ENCODE measurements at places on chromosomes 4 and X.

GRCh38 chr4:152910521-152910920, 25.6 kb upstream of the FHDC1 start:
- DNase-seq: no peak

DNA sequence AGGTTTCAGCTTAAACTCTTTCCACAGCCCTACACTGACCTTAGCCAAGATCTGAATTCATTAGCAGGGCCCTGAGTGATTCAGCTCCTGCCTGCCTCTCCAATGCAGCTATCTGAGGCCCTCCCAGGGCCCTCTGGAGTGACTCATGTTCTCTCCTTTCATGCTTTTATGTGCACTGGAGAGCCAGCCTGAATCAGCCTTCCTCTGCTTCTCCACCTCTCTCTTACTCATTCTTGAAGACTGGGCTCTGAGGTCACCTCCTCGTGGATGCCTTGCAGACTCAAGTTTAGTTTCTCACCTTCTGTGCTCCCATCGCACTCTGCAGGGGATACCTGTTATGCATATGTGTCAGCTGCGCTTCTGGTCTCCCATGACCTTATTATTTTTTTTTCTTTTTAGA, 3.1 kb upstream of the OCIAD2 start:
- DNase-seq: no peak

- DNase-seq: no peak
These were observed 153.5 kb downstream of the CAMK2D start for GRCh38 chr4:113607998-113608397.

DNA sequence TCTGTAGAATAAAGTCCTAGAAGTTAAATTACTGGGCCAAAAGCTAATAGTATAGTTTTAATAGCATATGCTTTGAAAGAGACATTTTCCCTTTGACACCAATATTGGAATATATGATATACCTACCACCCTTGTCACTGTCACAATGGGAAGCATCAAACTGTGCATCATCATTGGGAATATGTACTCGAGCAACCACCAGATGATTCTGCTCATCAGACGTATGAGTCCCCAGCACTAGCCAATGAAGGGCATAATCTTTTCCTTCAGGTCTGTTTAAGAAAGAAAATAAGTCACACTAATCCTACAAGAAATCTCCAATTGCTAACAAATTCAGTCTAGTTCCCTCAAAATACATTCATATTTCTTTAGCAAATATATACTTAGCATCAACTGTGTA, 7.3 kb downstream of the RBBP7 start:
- no peak for DNase-seq

DNA sequence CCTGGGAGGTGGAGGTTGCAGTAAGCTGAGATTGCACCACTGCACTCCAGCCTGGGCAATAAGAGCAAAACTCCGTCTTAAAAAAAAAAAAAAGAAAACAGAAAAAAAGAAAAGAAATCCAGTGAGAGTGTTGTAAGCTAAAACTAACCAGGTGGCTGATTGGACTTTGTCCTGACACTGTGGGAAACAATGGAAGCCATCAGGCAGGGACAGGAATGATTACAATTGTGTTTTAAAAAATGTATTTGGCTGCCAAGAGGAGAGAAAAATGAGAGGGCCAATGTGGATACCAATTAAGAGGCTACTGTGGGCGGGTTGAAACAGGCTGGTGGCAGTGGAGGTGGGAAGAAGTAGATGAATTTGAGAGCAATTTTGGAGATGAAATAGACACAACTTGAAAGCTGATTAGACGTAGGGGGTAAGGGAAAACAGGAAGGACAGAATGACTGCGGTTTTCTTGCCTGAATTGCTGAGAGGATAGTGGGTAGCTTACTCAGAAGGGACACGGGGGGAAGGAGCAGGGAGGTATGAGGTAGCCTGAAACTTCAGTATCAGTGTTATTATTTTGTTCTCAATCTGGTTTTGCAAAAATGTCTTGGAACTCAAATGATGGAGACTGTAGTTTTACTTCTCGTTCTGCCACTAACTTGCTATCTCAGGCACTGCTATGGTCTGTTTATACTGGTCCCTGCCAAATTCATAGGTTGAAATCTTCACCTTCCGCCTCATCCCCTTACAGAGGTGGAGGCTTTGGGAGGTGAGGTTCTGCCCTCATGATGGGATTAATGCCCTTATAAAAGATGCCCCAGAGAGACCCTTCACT, 45.6 kb upstream of the CHRNA9 start:
- no peak for DNase-seq

- no peak for DNase-seq
These were observed 129.9 kb upstream of the BANK1 start for GRCh38 chr4:101660607-101661006.

- DNase-seq: no peak
These were observed 8.6 kb upstream of the VCX2 start for GRCh38 chrX:8179656-8180055.

DNA sequence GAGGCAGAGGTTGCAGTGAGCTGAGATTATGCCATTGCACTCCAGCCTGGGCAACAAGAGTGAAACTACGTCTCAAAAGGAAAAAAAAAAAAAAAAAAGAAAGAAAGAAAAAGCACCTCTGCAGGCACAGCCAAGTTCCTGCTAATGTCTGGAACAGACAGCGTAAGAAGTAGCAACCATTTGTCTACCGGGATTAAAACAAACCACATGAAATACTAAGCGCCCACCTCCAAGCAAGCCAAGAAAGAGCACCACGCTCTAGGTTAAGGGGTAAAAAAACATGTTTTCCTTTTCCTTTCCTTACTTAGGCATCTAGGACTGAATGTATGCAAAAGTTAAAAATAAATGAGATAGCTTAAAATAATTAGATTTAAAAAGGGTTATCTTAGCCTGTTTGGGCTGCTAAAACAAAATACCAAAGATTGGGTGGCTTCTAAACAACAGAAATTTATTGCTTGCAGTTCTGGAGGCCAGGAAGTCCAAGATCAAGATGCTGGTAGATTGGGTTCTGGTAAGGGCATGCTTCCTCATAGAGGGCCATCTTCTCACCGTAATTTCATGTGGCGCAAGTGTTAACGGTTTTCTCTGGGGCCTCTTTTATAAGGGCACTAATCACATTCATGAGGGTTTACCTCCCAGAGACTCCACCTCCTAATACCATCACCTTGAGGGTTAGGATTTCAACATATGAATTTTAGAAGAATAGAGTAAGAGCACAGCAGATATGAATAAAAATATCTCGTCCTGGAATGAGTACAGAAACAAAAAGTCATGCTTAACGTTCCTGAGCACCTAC, 12.3 kb downstream of the GPC4 start:
- DNase-seq: no peak

DNA sequence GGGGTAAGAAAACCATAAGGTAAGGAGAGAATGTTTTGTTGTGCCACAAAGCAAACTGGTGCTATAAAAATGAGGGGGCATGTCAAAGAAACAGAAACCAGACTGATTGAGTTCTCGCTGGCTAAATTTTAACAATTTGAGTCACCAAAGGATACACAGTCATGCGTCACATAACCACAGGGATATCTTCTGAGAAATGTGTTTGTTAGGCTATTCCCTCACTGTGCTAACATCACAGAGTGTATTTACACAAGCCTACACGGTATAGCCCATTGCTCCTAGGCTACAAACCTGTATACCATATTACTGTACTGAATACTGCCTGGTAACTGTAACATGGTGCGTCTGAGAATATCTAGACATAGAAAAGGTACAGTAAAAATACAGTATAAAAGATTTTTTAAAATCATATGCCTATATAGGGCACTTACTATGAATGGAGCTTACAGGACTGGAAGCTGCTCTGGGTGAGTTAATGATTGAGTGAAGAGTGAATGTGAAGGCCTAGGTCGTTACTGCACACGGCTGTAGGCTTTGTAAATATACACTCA, 50.1 kb downstream of the FBXW7 start:
- no peak for DNase-seq

DNA sequence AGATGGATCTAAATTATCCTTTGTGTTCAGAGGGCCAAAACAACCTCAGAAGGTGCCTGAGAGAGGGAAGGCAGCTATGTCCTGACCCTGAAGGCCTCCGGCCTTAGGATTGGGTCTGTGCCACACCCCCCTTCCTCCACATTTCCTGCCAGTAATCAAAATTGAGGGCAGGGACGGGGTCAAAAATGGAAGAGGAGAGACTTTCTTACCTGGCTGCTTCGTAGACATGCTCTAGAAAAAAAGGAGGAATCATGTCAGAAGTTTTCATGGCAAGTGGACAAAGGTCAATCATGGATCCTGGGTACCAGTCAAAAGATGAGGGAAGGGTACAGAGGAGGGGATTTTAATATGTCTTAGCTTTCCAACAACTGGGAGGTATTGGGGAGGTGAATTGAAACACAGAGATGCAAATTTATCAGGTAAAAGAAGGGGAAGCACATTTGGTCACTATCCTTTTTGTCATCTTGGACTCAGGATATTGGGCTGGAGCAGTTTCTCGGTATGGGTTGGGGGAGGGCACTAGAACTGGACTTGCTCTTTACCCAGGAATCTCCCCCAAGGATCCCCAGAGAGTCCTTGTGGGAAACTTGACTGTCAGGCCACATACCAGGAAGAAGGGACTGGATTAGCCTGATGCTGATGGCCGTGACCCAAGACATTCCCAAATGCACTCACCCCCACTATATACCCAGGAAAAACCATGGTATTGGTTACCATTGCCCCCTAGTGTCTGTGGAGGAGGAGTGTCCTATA, 17.1 kb downstream of the VSIG4 start:
- no peak for DNase-seq

- no peak for DNase-seq
These were observed 107.3 kb upstream of the PRDX4 start for GRCh38 chrX:23559975-23560374.

GRCh38 chr4:1713003-1713851, 1.1 kb upstream of the SLBP start:
- DNase-seq: no peak

GRCh38 chr4:142952821-142953580, 106.9 kb upstream of the INPP4B start:
- DNase-seq: no peak

DNA sequence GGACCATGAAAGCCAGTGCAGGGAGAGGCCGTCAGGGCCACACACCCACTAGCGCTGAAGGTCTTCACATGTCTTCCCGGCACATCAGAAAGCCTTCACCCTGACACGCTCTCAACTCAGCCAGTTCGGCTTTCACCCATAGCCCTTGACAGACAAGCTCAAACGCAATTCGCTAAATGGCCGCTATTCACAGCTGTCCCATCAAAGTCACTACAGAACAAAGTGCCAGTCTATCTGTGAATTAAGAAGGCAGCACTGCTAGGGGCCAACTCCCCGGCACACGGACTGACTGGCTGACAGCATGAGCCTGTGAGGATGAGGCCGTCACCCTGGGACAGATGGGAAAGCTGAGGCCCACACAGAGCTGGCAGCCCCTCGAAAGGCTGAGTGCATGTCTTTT, 45.7 kb downstream of the ACOX3 start:
- peak; percentile 16 for DNase-seq

GRCh38 chr4:12645732-12646131, 838.4 kb downstream of the RAB28 start:
- no peak for DNase-seq

GRCh38 chr4:73648478-73648877, 28.2 kb upstream of the RASSF6 start:
- no peak for DNase-seq

- no peak for DNase-seq
These were observed 120.4 kb downstream of the CT47B1 start for GRCh38 chrX:120755066-120755846.

DNA sequence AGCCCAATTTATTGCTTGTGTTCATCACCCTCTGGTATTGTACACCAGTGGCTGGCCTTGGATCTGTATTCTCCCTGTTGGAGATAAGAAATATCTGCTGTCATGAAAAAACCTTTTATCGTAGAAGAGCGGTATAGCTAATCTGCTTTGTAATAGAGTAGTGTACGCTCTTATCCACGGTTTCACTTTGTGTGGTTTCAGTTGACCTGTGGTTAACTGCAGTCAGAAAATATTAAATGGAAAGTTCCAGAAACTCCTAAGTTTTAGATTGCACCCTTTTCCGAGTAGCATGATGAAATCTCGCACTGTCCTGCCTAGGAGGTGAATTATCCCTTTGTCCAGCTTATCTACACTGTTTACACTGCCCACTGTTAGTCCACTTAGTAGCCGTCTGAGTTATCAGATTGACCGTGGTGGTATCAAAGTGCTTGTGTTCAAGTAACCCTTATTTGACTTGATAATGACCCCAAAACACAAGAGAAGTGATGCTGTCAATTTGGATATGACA, 42.4 kb downstream of the KDM6A start:
- DNase-seq: no peak

DNA sequence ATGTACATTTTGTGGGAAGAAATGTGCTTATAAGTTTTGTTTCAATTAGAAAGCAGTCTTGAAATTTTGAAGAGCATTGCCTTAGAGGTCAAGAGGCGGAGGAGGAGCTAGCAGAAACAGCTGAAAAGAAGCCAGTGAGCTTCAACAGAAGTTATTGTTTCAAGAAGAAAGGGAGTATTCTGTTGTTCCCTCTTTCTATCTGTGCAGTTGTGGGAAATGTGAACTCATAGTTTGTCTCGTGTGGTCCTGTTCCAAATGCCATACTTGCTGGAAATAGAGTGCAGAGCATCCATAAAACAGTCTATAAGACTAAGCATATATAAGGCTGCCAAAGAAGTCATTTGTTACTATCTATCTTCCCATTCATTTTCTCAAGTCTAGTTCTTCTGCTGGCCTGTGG, 1015.7 kb downstream of the DMD start:
- DNase-seq: peak; percentile 0

GRCh38 chrX:55841962-55842752, 124.6 kb downstream of the RRAGB start:
- no peak for DNase-seq

- no peak for DNase-seq
These were observed 35.5 kb upstream of the UGT2B4 start for GRCh38 chr4:69531251-69531650.

- DNase-seq: no peak
These were observed 73.6 kb downstream of the C4orf46 start for GRCh38 chr4:158597879-158598596.

Data from nucleus accumbens (tissue), 56 donors.